HFF-Myc (cell line): ENCODE measurements at places on chromosomes 13 and 19.

DNA sequence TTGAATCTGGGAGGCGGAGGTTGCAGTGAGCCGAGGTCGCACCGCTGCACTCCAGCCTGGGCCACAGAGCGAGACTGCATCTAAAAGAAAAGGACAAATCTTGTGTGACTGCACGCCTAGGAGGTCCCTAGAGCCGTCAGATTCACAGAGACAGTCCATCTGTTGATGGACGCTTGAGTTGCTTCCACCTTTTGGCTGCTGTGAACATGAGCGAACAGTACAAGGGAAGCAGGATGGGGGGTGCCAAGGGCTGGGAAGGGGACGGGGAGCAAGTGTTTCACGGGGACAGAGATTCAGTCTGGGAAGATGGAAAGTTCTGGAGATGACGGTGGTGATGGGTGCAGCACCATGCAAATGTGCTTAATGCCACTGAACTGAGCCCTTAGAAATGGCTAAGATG lies 78.7 kb downstream of the GNG7 start:
- no peak for DNase-seq

GRCh38 chr19:6707658-6708018 lies 12.8 kb downstream of the C3 start:
- no peak for DNase-seq

DNA sequence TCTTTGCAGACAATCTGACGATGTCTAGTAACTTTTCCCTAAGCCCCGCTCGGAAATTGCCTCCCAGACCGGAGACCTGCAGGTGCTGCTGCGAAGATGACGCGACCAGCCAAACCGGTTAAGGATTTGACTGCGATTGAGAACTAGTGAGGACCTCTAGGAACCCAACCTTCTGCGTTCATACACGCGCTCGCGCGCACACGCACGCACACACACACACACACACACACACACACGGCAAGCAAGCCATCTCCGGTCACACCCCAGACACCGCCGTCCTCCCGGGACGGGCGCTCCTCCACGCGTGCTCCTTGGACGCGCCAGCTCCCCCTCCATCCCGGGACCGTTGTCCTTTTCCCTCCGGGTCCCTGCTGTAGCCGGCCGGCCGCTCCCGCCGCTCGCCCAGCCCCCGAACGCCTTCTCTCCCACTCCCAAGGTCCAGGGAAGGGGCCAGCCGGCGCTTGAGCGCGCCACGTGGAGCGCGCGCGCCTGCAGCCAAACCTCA lies 1.2 kb downstream of the TBC1D4 start:
- peak; percentile 30 for DNase-seq

- DNase-seq, result no peak
Measured at GRCh38 chr13:93462151-93462550, 235.5 kb downstream of the GPC6 start.

GRCh38 chr13:98187965-98188261 lies 10.8 kb upstream of the RNF113B start:
- DNase-seq, result no peak

- DNase-seq, result no peak
Measured at GRCh38 chr13:96544957-96545356, 449.3 kb downstream of the OXGR1 start.

GRCh38 chr13:80000684-80001509 lies 340.0 kb downstream of the SPRY2 start:
- no peak for DNase-seq

GRCh38 chr19:53519446-53519845 lies 18.5 kb upstream of the ZNF331 start:
- DNase-seq, result no peak

DNA sequence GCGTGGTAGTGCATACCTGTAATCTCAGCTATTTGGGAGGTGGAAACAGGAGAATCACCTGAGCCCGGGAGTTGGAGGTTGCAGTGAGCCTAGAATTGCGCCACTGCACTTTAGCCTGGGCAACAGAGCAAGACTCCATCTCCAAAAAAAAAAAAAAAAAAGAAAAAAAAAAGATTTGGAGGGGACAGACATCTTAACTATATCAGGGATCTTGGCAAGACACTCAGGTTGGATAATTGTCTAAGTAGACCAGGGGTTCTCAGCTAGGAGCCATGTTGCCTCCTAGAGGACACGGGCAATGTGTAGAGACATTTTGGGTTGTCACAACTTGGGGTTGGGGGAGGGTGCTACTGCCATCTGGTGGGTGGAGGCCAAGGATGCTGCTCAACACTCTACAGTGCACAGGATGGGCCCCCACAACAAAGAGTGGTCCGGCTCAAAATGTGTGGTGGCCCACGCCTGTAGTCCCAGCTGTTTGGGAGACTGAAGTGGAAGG lies 1.9 kb upstream of the ZNF580 start:
- DNase-seq, result no peak

DNA sequence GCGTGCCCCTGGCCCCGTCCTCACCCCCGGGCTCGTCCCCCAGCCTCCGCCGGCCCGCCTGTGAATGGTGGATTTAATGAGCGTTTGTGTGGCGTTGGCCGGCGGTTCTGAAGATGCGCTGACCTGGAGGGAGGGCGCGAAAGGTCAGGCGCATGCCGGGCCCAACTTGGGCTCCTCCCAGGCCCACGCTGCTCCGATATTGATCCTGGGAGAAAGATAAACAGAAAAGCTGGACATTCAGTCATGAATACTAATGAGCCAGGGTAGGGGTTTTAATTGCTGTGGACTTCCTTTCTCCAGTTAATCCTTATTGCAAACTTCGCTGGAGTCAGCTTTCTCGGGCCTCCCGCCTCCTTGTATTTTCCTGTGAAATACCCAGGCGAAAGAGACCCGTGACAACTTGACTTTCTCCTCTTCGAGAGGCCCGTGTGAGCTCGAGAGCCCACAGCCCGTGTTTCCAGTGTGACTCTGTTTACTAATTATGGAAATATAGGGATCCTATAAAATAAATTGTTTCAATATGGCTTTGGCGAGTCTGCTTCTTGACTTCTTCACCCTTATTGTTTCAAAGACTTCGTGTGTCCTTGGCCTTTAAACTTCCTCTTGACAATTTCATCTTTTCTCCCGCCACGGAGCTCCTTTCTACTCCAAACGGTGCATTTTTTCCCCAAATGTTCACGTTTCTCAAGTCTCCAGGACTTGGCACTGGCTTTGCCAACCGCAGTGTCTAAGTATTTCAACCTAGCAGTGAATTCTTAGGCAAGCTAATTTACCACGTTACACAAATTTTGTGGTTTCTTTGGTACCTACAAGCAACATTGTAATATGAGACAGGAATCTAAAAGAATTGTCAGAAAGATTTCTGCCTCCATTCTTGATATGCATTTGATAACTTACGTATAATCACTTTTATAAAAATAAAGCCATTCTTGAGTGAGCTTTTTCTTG lies 10.5 kb downstream of the ZIC2 start:
- DNase-seq, result no peak

DNA sequence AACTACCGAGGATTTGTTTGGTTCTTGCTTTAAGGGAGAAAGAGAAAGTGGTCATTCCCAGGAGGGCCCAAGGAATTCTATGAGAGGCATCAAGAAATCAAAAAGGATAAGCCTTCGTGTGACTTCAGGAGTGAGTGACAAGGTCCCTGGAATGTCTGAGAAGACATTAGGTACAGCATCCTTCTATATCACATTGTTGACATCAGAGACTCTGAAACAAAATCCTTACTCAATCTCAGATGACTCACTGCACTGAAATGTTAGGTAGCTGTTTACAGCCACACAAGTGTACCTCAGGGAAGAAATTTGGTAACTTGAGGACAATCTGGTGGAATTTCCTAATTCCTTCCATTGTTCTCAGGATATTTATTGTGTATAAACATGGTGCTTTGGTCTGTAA lies 7.9 kb upstream of the LGALS14 start:
- no peak for DNase-seq

DNA sequence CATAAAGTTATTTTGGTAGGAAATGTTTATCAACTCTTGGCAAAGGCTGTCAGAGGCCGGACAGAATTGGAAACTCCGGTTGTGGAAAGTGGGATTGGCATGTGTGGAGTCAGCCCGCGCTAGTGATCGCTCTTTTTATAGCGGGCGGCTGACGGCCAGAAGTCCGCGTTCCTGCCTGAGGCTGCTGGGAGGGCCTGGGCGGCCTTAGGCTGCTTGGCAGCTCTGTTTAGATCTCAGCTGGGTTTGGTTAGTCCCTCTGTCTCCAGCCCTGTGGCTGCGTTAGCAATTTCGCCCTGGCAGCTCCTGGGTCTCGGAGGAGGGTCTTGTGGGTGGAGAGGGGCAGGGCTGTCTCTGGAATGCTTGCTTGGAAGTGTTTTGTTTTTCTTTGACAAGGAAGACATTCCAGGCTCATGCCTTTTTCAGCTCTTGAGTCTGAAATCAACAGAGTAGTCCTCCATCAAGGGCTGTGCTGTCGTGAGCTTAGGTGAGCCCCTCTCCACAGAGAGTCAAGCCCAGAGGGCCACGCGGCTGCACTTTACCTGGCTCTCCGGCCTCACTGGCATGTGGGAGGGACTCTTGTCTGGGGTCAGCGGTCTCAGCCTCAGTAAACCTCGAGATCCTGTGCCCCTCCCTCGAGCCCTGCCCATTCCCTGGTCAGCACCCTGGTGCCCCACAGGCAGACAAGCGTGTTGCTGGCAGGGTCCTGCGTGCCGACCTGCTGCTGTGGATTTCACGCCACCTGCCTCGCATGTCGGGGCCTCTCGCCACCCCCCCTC lies 22.5 kb downstream of the DOT1L start:
- DNase-seq, result peak; percentile 74

GRCh38 chr19:49335071-49335783 lies at the start of gene CD37:
Gene CD37, plus strand, starts transcription at chr19:49335406. Its CDS starts 135 bp downstream, at chr19:49335541.
- DNase-seq, result no peak

DNA sequence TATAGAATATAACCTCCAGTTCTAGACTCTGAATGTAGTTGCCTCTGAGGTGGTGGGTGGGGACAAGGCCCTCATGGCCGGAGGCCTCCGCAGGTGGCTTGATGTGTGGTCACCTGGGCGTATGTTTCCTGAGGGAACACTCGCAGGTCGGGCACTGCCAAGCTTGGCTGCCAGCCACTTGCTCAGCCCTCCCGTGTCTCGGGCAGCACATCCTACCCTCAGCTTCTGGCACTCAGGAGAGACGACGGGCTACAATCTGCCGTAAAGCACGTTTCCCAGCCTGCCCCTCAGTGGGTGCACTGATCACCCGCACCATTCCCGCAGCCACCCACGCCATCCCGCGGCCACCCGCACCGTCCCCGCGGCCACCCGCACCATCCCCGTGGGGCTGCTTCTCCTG lies 15.2 kb downstream of the THOP1 start:
- DNase-seq, result no peak

DNA sequence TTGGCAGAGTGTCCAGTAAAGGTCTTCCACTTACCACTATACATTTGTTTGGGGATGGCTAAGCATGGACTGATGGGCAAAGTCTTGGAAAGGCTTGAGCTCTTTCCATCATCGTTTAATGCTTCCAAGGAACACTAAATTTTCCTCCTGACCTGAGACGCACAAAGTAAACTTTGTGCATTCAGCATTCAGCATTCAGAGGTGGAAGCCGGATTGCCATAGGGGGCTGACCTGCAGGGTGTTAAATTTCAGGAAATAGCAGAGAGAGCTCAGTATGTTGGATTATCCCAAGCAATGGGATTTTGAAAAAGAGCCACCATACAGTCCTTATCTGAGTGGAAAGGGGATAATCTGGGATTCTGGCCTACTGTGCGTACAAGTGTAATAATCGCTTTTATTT lies 14.0 kb downstream of the ZNF552 start:
- no peak for DNase-seq

GRCh38 chr19:50878851-50879250 lies 5.6 kb downstream of the KLK2 start:
- DNase-seq, result no peak

DNA sequence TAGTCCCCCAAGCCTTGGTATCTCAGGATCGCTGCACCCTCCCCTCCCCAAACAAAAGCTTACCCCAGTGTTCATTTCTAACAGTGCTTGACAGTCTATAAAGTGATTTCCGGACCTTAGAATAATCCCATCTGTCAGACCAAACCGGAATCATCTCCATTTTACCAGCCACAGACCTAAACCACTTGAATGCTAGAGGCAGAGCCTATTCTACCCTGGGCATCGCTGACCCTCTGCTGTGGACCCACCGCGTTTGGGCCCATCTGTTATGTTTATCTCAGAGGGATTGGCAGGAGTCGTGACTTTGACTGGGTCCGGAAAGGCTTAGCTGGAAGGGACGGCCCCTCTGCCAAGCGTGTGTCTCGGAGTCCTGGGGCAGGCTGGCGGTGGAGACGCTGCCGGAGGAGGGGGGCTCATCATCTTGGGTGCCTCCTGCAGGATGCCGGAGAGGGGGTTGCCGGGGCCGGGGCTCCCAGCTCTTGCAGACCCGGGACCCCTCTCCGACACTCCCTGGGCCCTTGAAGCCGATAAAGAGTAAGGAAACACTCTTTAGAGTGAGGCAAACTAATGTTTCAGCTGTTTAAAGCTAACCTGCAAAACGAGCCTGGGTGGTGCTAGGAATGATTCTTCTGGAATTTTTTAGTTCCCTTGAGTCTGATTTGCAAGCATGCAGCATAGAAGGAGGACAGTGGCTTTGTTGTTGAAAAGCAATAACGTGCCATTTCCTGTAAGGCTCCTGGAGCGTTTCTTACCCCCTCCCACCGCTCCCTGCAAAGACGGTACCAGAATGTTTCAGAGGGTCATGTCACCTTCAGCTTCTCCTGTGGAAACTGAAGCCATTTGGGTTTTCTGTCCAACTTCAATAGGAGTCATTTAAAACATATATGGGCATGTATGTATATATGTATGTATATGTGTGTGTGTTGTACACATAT lies 1.3 kb downstream of the SLC25A42 start:
- DNase-seq, result no peak

GRCh38 chr19:7418596-7418995 lies 69.9 kb downstream of the ARHGEF18 start:
- no peak for DNase-seq

DNA sequence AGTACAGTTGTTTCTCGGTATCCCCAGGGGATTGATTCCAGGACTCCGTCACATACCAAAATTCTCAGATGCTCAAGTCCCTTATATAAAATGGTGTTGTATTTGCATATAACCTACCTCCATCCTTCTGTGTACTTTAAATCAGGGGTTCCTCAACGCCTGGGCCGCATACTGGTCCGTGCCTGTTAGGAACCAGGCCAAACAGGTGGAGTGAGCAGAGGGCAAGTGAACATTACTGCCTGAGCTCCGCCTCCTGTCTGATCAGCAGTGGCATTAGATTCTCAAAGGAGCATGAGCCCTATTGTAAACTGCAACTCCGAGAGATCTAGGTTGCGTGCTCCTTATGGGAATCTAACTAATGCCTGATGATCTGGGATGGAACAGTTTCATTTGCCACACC lies 42.2 kb upstream of the KCTD4 start:
- DNase-seq, result no peak

GRCh38 chr13:96946709-96947311 lies 47.5 kb downstream of the OXGR1 start:
- DNase-seq, result no peak
